Astrocyte of the hippocampus (primary cell): ENCODE measurements at places on chromosomes 7 and 10.

DNA sequence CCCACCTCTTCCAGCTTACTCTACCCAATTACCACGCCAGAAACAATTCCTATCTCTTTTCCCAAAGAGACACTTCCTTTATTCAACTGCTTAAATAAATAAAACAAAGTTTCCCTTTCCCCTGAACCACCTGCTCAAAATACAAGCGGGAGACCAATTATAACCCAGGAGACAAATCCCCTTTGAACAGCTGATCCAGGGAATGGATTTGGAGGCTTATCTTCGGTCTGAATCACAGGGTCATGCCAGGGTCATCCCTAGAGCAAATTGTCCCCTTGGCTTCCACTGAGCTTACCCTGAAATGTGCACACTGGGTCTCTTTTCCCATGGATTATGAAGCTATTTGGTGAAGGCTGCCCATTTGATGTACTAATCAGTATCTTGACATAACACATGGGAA, 99.9 kb upstream of the JAZF1 start:
- DNase-seq, result no peak

DNA sequence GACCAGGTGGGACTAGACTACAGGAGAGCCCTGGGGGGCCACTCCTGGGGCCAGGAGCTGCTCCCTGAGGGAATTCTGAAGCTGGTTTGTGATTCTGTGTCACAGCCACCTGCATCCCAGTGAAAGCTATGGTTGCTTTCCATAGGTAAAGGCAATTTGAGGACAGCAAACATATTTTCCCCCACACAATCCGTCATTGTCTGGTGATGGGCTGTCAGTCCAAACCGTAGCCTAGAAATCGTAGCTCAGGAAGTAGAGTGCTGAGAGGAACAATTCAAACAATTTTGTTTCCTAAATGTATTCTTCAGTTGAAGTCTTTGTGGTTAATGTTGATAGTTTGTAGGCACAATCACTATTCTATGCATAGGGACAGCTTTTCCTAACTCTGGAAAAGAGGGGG, 106.0 kb upstream of the INSYN2A start:
- DNase-seq, result no peak

DNA sequence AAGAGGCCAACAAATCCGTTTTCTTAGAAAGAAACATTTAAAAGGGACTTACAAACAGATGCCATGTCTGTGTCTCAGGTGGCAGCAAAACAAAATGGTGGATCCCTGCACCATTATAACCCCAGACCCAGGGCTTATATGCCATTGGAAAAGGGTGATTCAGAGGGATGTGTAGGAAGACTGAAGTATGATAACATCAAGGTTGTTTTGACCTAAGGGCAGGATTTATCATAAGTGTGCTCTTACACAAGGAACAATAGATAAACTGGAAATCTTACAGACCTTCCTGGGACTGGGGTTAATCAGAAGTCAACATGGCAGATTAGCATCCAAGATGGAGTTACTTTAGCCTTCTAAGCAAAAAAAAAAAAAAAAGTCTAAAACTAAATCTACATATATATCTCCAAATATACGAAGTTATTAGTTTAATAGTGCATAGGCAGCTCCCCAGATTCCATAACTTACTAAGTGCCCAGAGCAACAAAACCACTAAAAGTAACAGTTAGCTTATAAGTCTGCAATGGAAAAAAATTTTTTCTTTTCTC, 34.3 kb upstream of the WNT16 start:
- DNase-seq, result no peak

DNA sequence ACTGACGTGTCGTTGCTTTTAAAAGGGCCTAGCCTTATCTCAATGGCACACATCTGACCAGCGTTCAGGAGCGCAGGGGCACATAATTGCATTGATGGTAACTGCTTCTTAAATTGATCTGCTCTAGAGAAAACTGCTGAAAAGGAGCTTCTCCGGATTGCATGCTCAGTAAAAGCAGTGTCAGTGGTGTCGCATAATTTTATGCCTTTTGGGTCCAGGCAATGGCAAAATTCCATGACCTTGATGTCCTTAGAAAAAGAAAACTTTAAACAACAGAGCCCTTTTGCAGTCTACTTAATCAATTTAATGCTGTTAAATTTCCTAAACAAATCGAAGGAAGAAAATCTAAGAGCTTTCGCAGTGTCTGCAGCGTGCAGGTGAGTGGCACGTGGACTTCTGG, 75.7 kb downstream of the PTPRE start:
- no peak for DNase-seq

- peak; percentile 18 for DNase-seq
Measured at GRCh38 chr10:13441476-13441875, 87.3 kb downstream of the BEND7 start.

DNA sequence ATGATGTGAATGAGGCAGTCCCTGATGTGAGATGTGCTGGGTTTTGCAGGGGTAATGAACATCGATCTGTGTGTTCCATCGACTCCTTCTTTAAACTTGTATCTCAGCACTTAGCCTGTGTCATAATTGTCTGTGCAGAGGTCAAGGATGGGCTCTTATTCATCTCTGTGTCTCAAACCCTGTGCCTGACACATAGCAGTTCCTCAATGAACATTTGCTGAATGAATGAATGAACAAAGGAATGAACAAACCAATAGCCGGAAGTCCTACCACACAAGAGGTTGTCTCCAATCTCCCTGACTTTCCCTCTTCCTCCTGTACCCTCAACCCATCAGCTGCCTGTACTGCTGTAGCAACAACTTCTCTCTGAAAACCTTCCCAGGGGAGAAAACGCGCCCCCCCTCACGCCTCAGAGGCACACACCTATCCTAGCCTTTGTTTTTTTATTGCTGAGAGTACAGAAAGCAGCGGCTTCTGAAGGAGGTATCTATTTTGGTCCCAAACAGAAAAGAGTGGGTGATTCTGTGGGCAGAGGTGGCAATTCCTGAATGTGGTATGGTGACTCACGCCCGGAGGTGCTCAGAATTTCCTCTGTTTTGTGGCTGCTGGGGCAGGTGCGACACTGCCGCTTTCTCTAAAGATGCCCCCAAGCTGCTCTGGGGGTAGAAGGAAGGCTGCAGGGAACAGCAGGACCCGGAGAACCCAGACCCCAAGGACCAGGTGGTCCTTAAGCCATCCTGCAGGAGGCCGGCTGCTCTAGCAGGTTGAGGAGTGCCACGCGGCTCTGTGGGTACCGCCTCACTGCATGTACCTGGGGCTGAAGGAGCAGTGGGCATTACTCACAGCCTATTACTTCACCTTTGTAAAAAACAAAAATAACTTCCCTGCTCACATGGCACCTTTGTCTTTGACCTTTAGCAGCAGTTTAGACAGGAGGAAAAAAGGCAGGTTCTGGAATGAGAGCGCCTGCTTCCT, 9.6 kb downstream of the IL2RA start:
- no peak for DNase-seq

DNA sequence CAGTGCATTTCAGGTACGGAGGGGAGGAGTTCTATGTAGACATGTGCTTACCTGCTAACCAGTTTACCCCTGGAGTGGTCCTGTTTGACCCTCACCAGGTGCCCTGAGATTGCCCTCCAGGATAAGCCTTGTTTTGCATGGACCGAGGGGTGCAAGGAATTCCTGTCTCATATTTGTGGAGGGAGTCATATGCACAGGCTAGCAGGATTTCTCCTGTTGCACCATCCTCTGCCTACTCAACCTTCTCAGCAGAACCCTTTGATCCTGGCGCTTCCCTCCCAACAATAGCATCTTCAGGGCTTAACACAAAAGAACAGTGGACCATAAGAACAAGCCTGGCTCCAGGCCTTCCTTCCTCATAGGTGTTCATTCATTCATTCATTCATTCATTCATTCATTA, 7.2 kb downstream of the TRPV6 start:
- DNase-seq, result no peak

DNA sequence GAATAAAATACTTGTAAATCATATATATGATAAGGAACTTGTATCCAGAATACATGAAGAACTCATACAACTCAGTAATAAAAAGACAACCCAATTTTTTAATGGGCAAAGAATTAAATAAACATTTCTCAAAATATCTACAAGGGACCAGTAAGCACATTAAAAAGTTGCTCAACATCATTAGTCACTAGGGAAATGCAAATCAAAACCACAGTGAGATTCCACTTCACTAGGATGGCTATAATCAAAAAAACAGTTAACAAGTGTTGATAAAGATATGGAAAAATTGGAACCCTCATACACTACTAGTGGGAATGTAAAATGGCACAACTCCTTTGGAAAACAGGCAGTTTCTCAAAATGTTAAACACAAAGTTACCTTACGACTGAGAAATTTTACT, 40.3 kb upstream of the YAE1 start:
- peak; percentile 39 for DNase-seq

DNA sequence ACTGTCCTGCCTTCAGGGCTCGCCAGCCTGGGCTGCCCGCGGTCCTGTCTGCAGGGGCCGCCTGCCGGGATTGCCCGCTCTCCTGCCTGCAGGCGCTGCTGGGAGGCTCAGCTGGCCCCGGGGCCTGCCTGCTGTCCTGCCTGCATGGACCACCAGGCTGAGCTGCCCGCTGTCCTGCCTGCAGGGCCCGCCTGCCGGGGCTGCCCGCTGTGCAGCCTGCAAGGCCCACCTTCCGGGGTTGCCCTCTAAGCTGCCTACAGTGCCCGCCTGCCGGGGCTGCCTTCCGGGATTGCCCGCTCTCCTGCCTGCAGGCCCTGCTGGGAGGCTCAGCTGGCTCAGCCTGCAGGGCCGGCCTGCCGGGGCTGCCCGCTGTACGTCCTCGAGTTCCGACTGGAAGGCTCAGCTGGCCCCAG, 164.4 kb downstream of the GLRX3 start:
- no peak for DNase-seq

DNA sequence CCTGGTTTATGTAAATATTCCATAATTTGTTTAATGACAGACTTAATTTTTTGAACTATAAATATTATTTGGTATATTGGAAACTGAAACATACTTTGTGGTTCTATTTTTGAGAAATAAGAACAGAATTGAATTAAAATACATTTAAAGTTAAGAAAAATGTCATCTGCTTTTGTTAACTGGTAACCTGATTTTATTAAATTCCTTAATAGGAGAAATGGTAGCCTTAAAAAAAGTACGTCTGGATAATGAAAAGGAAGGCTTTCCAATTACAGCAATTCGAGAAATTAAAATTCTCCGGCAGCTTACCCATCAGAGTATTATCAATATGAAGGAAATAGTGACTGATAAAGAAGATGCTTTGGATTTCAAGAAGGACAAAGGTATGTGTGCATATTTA, 51.6 kb downstream of the CDK13 start:
- DNase-seq, result no peak

DNA sequence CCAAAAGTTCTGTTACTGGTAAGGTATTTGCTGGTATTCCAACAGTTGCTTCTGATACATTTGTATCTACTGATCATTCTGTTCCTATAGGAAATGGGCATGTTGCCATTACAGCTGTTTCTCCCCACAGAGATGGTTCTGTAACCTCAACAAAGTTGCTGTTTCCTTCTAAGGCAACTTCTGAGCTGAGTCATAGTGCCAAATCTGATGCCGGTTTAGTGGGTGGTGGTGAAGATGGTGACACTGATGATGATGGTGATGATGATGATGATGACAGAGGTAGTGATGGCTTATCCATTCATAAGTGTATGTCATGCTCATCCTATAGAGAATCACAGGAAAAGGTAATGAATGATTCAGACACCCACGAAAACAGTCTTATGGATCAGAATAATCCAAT, 131.0 kb downstream of the AASS start:
- no peak for DNase-seq

GRCh38 chr10:30172673-30173072, 113.3 kb upstream of the JCAD start:
- no peak for DNase-seq

GRCh38 chr10:110357252-110357780, 52.6 kb upstream of the SMNDC1 start:
- DNase-seq, result peak; percentile 83

DNA sequence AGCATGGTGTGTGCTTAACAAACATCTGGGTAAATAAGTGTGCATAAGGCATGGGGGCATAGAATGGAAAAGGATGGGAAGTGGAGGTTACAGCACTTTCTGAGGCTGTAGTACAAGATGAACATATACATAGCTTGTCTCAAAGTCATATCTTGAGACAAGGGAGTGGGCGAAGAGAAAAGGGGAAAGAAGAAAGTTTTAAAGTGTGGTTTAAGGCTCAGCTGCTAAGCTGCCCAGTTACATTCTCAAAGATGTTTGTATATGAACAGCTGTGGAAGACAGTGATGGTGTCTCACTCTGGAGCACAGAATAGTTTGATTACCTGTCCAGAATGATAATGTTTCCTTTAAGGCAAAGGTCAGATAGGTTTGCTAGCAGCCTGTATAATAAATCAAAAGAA, 61.9 kb upstream of the LANCL2 start:
- no peak for DNase-seq

DNA sequence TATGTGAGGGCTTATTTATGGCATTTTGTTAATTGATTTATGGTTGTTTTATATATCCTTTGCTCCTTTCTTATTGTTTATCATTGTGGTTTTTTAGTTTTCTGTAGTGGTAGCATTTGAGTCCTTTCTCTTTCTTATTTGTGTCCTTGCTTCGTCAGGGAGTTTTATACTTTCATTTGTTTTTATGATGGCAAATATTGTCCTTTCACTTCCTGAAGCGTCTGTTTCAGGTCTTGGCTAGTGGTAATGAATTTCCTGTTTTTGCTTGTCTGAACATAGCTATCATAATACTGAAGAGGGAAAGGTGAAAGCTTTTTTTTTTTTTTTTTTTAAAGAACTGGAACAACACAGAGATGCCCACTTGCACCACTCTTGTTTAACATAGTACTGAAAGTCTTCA, 228.2 kb downstream of the ATRNL1 start:
- no peak for DNase-seq

DNA sequence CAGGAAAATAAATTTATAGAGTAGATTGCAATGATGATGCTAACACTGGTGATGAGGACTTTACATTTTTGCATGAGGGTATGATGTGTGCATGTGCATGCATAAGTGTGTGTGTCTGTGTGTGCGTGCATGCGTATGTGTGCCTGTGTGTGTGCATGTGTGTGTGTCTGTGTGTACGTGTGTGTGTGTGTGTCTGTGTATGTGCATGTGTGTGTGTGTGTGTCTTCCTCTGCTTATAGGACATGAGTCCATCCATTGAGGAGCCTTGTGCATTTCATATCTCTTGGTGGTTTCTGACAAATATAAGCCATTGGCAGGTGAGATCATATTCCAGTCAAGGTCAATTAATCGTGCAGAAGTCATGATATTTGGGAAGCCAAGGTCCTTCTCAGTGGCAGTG, 277.8 kb downstream of the LRMDA start:
- DNase-seq, result no peak
